Ovary (tissue), 10 donors: ENCODE measurements at places on chromosomes 5 and 9. TPM values are rescaled to one million over a fixed set of nuclear protein-coding genes. Genes with fewer than 3 reads are reported as not detected.

SYNPO gene
- total RNA-seq, result 174 TPM

GPR150 gene
- 0.50 TPM for total RNA-seq

LCN2 gene
- total RNA-seq, result 18.8 TPM

IL31RA gene
- total RNA-seq, result not detected

PCDHA11 gene
- 0.57 TPM for total RNA-seq

SEMA6A gene
- total RNA-seq, result 33.9 TPM

SYK gene
- total RNA-seq, result 8.6 TPM

ELAVL2 gene
- total RNA-seq, result 1.2 TPM

DNA sequence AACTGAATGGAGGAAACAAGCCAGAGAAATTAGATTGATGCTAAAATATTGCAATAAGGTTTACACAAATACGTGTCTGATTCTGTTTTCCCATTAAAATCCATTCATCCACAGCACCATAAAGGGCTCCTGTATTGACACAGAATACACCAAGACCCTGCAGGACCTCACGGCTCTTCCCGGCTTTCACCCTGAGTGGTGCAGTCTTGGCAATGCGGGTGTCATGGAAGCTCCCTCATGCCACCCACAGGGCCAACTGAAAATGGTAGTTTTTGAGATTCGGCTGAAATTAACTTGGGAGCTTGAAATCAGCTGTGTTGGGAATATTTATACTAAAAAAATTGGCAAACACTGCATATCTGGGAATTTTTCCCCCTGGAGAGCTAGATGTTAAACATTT lies 17.3 kb upstream of the EXOC3 start:
- no peaks in the 10 kb centered on the region for H3K27me3 ChIP-seq
- peaks cover 4% of the 10 kb centered on the region for H3K4me1 ChIP-seq
- H3K36me3 ChIP-seq, result no peaks in the 10 kb centered on the region
- DNase-seq, result no peak
- H3K27ac ChIP-seq, result no peak overlapping the region

GRCh38 chr5:153361735-153362409 lies 128.6 kb upstream of the GRIA1 start:
- no peaks in the 10 kb centered on the region for H3K36me3 ChIP-seq
- H3K4me3 ChIP-seq, result no peak overlapping the region
- H3K4me1 ChIP-seq, result no peaks in the 10 kb centered on the region
- H3K27me3 ChIP-seq, result no peaks in the 10 kb centered on the region

DNA sequence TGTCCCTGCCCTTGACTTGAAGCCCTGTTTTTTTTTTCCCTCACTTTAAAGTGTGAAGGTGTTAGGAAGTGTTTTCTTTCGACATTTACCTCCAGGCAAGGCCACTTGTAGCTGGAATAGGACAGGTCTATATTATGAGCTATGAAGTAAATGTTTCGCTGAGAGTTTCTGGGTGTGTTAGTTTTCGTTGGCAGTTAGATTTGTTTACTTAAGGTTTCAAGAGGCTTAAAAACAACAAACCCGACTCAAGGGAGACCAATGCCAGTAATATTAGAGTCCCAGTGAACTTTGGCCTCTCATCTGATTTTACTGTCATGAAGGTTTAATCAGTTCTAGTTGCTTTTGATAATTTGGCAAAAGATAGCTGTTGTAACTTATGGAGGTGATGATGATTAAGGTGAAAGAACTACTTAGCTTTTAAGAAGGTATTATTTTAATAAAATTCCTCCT lies 25.2 kb downstream of the OCLN start:
- H3K27ac ChIP-seq, result no peak overlapping the region
- DNase-seq, result no peak
- no peak overlapping the region for H3K4me3 ChIP-seq
- no peaks in the 10 kb centered on the region for H3K27me3 ChIP-seq

DNA sequence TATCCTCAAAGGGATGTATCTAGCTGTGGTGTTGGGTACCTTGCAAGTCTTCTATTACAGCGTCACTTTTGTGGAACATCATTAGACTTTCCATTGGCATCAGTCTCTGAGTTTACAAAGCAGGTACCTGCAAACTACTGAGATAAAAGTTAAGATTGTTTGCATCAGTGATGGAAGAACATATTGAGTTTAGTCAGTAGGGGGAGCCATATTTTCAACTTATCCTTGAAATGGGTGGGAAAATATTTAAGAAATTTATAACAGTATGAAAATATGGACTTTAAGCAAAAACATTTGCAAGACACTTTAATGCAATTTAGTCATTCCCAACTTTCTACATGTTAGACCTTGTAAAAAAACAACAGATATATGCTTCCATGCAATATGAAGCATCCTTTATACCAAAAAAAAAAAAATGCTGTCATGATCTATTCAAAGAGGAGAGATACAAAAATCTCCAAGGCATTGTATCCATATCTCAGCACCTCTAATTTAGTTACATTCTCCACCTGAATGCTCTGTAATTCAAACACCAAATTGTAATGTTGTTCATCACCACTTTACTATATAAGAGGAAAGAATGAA lies 98.6 kb upstream of the ADAMTS19 start:
- no peak overlapping the region for H3K27ac ChIP-seq
- DNase-seq, result no peak
- H3K4me3 ChIP-seq, result no peak overlapping the region
- H3K36me3 ChIP-seq, result no peaks in the 10 kb centered on the region

- H3K36me3 ChIP-seq, result no peaks in the 10 kb centered on the region
- no peaks in the 10 kb centered on the region for H3K27me3 ChIP-seq
- no peak overlapping the region for H3K4me3 ChIP-seq
- no peaks in the 10 kb centered on the region for H3K4me1 ChIP-seq
Observed at GRCh38 chr5:92580814-92581213, 1000.2 kb downstream of the NR2F1-AS1 start.

- no peaks in the 10 kb centered on the region for H3K4me1 ChIP-seq
- H3K27me3 ChIP-seq, result no peaks in the 10 kb centered on the region
- no peaks in the 10 kb centered on the region for H3K36me3 ChIP-seq
- H3K4me3 ChIP-seq, result no peak overlapping the region
- no peak for DNase-seq
Observed at GRCh38 chr5:180865981-180866695, 5.1 kb upstream of the ZFP62 start.

DNA sequence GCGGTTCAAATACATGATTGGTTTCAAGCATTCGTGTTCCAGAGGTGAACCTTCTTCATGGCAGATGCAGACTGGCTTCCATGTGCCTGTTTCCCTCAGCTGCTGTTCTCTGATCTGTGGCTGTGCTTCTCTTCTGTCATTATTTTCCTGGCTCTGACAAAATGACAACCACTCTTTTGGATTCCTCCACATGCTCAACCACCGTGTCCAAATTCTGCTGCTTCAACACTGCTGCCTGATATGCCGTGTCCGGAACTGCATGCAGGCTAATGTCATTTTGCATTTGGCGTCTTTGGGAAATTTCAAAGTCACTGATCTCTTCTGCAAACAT lies 368.7 kb upstream of the ZNF608 start:
- no peaks in the 10 kb centered on the region for H3K4me1 ChIP-seq
- no peaks in the 10 kb centered on the region for H3K36me3 ChIP-seq
- no peak overlapping the region for H3K27ac ChIP-seq
- H3K4me3 ChIP-seq, result no peak overlapping the region
- H3K27me3 ChIP-seq, result no peaks in the 10 kb centered on the region

DNA sequence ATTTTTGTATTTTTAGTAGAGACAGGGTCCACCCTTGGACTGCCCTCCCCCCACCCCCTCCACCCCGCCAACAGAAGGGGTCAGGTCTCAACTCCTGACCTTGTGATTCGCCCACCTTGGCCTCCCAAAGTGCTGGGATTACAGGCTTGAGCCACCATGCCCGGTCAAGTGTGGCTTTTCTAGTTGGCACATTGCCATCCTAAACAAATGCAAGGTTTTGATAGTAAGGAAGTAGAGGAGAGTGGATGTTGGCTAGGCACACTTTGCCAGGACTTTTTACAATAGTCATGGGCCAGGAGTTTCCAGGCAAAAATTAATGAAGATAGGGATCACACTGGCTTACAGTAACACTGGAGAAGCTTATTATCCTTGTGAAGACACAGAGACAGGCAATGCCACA lies 62.4 kb downstream of the GALNT12 start:
- no peak for DNase-seq
- H3K4me1 ChIP-seq, result peaks cover 11% of the 10 kb centered on the region
- no peaks in the 10 kb centered on the region for H3K36me3 ChIP-seq
- no peak overlapping the region for H3K4me3 ChIP-seq
- no peaks in the 10 kb centered on the region for H3K27me3 ChIP-seq
- H3K27ac ChIP-seq, result no peak overlapping the region

DNA sequence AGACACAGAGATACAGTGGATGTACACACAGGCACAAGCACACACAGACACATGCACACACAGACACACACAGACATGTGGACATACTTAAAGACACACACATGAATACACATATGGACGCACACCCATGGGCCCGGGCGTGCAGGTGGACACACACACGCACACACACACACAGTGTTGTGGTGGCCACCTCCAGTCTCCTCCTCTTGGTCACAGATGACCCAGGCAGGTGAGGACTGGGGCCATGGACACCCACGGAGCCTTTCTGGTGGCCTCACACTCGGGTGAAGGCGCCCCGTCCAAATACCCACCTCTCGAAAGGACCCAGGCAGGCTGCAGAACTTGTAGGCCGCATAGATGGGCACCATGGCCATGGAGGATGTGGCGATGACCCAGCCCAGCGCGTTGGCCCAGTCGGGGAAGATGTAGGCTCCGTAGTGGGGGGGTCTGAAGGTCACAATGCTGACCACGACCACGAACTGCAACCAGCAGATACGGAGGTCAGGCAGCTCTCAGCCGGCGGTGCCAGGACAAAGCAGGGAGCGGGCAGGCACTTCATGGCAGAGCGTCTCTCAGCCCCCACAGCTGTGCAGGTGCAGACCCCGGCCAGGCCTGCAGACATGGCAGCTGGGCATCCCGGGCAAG lies 42.5 kb downstream of the SLC6A3 start:
- no peaks in the 10 kb centered on the region for H3K4me1 ChIP-seq
- no peaks in the 10 kb centered on the region for H3K27me3 ChIP-seq
- no peak for DNase-seq
- H3K27ac ChIP-seq, result no peak overlapping the region
- no peak overlapping the region for H3K4me3 ChIP-seq

DNA sequence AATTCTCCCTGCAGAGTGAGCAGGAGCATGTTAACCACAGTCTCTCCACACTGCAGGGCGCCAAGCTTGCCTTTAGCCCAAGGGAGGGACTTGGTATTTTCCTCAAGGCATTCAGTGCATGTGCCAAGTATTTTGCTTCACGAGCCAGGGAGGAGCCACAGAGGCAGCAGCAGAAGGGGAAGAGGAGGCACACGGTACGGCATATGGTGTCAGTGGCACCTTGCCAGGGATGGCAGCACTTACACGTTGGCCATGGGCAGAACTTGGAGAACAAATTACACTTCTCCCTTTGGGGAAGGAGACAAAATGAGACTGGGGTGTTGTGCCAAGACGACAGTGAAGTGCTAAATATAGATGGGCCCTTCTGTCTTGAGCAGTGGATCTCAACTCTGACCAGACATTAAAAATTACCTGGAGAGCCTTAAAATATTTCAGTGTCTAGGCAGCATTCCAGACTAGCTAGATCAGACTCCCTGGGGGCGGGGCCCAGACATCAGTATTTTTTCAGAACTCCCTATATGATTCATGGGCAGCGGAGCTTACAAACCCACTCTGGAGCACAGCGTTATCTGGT lies 155.8 kb downstream of the DRD1 start:
- no peaks in the 10 kb centered on the region for H3K27me3 ChIP-seq
- no peaks in the 10 kb centered on the region for H3K4me1 ChIP-seq
- no peak overlapping the region for H3K27ac ChIP-seq
- no peak overlapping the region for H3K4me3 ChIP-seq
- no peak for DNase-seq

DNA sequence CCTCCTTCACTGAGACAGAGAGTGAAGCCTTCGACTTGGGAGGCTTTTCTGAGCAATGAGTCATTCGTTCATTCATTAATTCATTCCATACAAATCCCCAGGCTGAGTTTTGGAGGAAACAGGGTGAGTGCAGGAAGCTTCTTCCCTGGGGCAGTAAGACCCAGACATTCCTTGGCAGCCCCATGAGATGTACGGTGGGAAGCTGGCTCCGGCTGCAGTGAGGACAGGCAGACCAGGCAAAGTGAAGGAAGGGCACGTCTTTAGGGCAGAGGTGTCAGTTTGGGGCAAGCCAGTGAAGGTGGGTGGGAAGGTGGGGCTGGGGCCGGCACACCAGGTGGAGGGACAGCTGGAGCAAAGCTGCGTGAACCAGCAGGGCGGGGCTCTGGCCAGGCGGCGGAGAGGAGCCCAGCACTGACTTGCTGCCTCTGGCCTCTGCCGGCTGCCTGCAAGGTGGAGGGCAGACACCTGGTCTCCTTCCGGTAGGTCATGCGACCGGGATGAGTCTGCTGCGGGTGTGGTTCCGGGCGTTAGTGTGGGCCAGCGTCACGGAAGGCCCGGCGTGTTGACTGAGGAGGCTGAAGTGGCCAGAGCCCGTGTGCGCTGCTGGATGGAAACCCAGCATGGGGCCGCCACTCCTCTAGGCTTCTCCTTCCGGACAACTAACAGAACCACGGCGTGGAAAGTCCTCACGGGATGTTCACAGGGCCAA lies 16.6 kb downstream of the OLFM1 start:
- no peaks in the 10 kb centered on the region for H3K27me3 ChIP-seq
- no peaks in the 10 kb centered on the region for H3K36me3 ChIP-seq
- no peak overlapping the region for H3K27ac ChIP-seq
- no peak for DNase-seq
- no peaks in the 10 kb centered on the region for H3K4me1 ChIP-seq

GRCh38 chr5:35924950-35925722 lies 13.3 kb downstream of the CAPSL start:
- H3K27ac ChIP-seq, result no peak overlapping the region
- no peaks in the 10 kb centered on the region for H3K36me3 ChIP-seq
- no peak overlapping the region for H3K4me3 ChIP-seq
- DNase-seq, result peak; percentile 53
- H3K4me1 ChIP-seq, result no peaks in the 10 kb centered on the region
- no peaks in the 10 kb centered on the region for H3K27me3 ChIP-seq
